ENCODE measurements at places on chromosomes 1 and 21.

DNA sequence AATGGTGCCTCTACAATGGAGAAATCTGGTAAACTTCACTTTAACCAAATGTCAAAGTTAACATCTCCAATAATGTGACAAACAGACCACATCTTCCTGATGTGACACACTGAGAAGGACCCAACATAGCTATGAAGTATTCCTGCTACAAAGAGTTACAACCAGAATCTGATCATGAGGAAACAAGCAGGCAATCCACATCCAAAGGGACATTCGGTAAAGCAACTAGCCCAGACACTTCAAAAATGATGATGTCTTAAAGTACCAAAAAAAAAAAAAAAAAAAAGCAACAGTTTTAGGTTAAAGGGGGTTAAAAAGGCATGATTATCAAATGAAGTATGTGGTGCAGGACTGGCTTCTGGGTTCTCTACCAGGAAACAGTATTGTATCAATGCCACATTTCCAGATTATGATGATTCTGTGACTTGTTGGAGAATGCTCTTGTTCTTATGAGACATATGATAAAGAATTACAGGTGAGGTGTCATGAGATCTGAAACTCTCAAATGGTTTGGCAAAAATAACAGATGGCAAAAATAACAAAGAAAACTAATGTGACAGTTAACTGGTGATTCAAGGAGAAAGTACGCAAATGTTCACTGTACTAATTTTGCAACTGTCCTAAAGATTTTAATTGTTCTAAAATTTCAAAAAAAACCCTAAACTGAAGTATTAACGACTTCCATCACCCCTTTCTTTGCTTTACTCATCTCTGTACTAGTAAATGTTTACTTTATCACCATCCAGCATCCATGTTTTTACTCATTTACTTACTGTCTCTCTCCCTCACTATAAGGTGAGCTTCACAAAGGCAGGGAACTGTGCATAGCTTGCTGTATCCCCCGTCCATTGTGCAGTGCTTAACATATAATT, 2.8 kb downstream of the CD58 start:
- DNase-seq = no peak

- no peak for DNase-seq
Observed at GRCh38 chr1:234720709-234721441, 110.9 kb upstream of the IRF2BP2 start.

DNA sequence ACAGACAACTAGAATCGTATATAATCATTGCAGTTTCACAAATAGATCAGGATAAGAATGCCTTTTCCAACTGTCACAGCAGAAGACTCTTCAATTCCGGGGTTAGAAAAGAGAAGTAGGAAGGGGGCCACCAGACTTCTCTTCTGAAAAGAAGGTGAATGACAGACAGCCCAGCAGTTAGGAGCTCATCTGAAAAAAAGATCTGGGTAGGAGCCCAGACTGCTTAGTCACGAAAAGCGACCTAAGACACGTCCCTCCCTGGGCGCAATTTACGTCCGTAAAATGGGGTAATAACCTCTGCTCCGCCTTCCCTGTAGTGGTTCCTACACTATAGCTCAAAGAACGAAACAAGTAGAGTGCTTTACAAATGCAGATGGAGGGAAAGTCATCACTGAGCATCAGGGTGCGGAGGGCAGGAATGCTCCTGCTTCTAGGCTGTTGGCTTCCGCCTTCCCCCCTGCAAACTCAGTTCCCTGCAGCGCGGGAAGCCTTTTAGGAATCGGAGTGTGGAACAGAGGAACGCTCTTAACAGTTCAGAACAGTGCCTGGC, 582 bp downstream of the ORC1 start:
- DNase-seq = peak; percentile 39

DNA sequence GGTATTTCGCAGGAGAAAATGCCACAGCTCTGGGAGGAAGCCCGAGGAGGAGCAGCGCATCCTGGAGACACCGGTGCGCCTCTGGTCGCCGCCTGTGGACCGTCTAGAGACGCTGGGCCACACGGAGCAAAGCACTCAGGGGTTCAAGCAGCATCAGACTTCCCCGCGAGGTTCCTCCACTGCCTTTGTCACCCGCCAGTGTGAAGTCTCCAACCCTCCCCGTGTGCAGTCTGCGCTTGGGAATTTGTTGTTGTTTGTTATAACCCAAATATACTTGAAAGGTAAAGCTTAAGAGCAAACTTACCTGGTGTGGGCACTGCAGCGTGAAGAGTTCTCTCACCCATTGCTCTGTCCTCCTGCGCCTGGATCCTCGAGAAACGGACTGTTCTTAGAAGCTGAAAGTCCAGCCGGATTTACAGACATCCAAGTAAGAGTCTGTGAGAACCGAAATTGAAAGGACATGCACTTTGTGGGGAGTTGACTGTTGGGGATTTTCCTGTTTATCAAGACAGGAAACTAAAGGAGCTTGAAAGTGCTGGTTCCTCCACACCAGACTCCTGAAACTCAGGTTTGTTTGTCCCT, at the start of gene GBP4:
TSS of gene GBP4 (minus strand) at position 452 of the 582 bp plus-strand sequence. CDS start at position 344, 108 bp downstream.
- DNase-seq = peak; percentile 21

DNA sequence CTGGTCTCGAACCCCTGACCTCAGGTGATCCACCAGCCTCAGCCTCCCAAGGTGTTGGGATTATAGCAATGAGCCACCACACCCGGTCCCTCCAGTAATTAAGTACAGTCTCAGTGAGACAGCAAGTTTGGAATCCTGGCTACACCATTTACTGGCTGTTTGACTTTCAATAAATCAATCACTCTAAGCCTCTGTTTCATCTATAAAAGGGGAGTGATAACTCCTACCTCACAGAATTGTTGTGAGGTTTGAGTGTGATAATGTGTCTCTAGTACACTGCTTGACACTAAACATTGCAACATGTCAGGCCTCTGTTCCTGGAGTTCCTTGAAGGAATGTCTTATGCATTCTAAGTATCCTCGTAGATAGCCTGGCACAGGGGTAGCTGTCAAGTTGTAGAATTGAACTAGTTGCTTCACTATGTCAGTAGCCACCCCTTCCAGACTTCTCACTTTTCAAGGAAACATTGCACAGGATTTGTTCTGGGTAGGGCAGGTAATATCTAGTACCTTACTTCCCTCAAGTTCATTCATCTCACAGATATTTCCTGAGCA, 12.4 kb downstream of the ENTREP3 start:
- DNase-seq = no peak

DNA sequence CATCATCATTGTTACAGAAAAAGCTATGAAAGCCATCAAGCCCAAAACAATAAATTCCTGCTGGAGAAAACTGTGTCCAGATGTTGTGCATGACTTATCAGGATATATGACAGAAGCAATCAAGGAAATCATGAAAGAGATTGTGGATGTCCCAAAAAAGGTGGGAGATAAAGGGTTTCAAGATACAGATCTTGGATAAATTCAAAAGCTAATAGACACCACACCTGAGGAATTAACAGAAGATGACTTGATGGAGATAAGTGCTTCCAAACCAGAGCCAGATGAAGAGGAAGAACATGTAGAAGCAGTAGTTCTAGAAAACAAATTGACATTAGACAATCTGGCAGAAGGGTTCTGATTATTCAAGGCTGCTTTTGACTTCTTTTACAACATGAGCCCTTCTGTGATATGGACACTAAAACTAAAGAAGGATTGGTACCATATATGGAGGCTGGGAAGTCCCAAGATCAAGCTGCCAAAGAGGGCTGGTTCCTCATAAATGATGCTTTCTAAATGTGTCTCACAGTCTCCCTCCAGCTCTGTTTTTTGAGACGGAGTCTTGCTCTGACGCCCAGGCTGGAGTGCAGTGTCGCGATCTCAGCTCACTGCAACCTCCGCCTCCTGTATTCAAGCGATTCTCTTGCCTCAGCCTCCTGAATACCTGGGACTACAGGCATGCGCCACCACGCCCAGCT, 32.1 kb upstream of the LRIG2 start:
- DNase-seq = no peak

DNA sequence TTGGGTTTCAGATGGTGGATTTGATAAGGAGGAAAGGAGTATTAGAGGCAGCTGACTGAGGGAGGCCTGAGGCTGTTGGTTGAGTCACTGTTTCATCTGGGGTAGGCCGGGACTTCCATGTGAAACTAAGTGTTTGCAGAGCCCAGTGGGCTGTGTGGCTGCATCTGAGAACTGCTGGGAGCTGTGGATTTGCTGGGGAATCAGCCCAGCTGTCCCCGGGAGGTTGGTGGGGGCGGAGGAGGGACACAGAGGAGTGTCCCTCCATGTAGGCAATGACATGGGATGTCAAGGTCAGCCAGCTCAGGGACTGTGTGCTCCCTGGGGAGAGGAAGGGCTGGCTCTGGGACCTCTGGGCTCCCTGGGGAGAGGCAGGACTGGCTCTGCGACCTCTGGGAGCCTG, 36.4 kb downstream of the SLC2A7 start:
- DNase-seq = no peak

DNA sequence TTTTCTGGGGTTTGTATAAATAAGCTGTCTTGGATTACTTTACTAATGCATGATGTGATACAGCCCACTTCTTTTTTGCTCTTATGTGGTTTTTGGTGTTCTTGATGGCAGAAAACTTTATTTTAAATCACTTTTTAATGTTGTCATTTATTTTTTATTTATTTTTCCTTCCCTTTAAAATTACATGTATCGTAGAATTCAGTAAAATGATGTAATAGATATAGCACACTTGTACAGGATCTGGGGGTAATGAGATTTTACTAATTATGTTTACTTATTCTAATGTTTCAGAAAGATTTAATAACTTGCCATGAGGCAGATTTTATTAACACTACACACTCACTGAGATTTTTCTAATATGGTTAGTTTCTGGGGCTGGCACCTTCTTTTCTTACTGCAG, 701 bp upstream of the B3GALT2 start:
- no peak for DNase-seq

GRCh38 chr1:234309598-234310459, 63.4 kb upstream of the COA6 start:
- peak; percentile 57 for DNase-seq

DNA sequence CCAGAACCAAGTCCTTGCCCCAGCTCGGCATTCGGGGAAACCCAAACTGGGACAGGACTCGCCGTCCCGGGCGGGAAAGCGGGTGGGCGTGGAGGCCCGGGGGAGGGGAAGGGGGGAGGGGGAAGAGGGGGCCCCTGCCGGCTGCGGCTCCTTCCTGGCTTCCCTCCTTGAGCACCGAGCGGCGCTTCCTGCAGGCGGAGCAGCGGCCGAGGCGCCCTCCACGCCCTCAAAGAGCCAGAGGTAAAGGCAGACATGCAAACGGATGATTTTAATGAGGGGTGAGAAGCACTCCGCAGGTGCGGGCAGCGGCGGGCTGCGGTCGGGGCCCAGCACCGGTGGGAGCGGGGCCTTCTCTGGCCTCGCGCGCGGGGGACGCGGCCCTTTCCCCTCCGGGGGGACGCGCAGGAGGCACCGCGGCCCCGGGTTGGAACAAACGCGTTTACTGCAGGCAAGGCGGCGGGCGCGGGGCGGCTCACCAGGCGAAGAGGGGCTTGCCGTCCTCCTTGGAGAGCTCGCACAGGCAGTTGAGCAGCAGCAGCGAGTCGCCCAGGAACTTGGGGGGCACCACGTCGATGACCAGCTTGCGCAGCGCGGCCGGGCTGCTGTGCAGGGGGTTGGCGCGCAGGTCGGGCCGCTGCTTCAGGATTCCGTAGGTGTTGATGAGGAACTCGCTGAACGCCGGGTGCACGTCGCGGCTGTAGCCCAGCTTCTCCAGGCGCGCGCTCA, 5.7 kb upstream of the FTCD start:
- no peak for DNase-seq

DNA sequence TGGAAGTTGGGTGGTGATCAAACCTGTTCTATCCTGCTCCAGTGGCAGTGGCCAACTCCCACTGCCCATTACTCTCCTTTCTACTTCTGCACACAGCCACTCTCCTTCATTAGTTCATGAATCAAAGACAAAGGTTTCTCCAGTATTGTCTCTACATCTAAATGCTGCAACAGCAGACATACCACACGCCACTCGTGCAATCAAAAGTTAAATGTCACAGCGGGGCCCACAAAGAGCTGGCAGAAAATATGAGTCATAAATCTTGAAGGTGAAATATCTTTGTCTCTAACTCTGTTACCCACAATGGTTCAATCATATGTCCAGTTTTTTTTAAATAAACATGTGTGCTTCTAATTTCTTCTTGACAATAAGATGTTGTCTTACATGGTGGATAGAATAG, 13.3 kb downstream of the APCS start:
- DNase-seq = no peak

GRCh38 chr1:192904438-192904895, 95.6 kb downstream of the RGS2 start:
- DNase-seq = no peak

GRCh38 chr1:194117582-194117981, 931.2 kb upstream of the B3GALT2 start:
- no peak for DNase-seq

DNA sequence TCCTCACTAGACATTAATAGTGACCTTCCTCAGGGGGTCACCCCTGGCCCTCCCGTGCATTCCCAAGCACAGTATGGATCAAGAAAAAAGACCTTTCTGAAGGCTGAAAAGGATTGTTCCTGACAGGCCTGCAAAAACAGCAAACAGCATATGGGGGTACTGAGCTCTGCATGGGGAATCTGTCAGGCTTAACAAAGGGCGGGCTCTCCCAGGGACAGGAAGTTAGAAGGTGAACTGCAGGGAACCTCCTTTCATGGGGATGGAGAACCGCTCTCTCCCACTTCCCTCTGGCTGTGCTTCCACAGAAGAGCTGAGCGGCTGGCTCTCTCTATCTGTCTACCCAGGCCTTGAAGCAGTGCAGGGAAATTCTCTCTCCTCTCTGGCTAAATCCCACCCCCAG, 91.7 kb downstream of the DTL start:
- no peak for DNase-seq

DNA sequence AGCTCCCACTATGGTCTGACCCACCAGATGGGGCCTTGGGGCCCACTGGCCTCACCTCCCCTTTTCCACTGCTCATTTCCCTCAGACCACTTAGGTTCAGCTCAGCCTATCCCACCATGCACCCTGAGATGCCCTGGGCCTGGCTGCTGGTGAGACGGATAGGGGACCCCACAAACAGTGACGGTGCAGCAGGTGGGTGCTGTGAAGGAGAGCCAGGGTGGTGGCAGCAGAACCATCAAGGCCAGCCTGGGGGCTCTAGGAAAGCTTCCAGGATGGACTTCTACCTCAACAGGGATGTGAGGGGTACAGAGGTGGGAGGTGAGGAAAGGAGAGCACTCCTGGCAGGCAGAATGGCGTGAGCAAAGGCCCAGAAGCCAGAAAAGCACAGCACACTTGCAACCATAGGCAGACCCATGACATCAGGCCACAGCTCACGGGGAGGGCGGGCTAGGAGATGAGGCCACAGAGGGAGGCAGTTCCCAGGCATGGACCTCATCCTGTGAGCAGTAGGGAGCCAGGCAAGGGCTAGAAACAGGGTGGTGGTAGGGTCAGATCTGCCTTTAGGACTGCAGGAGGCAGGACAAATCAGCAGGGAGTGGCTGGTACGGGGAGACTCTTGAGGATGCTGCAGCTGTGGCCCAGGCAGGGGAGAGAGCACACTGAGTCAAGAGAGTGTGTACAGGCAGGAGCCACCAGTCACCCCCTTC, 23.1 kb downstream of the CYB5RL start:
- DNase-seq = no peak

GRCh38 chr1:145949219-145949618, 8.6 kb downstream of the LIX1L start:
- DNase-seq = no peak

- DNase-seq = no peak
Observed at GRCh38 chr1:41513383-41513735, 28.9 kb upstream of the EDN2 start.

Data from effector CD4-positive, alpha-beta T cell (primary cell).